NCI-H1436 (cell line): ENCODE measurements at places on chromosomes 1 and 21.

DNA sequence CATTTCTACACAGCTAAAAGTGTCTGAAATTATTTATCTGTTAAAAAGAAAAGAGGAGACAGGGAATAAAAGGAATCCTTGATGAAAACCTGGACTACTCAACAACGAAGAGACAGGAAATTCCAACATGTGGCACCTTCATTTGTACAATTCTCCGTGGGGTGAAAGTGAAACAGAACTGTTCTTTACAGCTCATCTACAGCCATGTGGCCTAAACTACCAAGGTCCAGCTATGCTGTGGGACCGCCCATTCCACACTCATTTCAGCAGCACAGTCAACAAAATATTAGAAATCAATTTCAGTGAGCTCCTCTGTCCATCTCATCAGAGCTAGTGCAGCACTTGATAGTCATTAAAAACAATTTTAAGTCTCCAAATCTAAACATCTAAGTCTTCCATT, 44.0 kb downstream of the UBR4 start:
- DNase-seq = no peak

DNA sequence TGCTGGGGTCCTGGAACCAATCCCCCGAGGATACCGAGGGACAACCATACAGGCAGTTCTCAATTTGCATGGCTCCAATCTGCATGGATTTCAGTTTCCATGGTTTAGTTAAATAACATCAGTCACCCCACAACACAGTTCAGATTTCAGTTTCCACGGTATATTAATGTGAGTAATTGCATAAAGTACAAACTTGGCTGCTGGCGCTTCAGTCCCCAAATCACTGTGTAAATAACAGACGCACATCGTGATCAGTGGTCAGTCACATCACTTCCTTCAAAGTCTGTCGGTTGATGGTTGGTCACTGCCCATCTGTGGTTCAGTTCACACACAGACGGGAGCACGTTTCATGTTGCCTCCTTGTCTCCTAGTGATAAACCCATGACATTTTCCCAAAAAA, 66.4 kb upstream of the LPGAT1 start:
- DNase-seq = no peak

GRCh38 chr1:61091455-61091854, 9.1 kb downstream of the NFIA start:
- DNase-seq = no peak

DNA sequence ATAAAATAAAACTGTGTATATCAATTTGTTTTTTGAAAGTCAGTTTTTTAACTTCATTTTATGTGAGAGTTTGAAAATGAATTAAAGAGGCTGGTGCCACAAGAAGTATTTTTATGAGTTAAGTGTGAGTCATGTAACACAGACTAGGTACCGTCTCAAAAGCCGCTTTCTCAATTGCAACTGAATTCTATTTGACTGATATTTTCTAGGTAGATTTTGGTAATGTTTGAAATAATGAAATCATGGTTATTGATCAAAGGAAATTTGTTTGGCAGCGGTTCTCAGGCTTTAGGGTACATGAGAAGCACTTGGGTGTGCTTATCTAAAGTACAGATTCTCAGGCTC, 4.6 kb downstream of the SNX27 start:
- DNase-seq = no peak

- peak; percentile 68 for DNase-seq
Measured at GRCh38 chr1:58739856-58740466, 40.1 kb upstream of the MYSM1 start.

- DNase-seq = no peak
Measured at GRCh38 chr1:236353813-236354212, 40.3 kb upstream of the EDARADD start.

- DNase-seq = no peak
Measured at GRCh38 chr1:212633161-212633560, 24.6 kb downstream of the ATF3 start.

- DNase-seq = no peak
Measured at GRCh38 chr1:41648844-41649243, 164.4 kb upstream of the EDN2 start.

- no peak for DNase-seq
Measured at GRCh38 chr1:230796626-230797025, 49.4 kb downstream of the CAPN9 start.
